ENCODE measurements at places on chromosomes 12 and 14. TPM values are rescaled to one million over a fixed set of nuclear protein-coding genes. Genes with fewer than 3 reads are reported as not detected.

Gene SNW1
- 63.9 TPM for total RNA-seq

Gene PTPRR
- 0.85 TPM for total RNA-seq

GRCh38 chr12:132723764-132724140, 13.1 kb downstream of the PGAM5 start:
- DNase-seq: no peak

Gene HVCN1
- 6.9 TPM for total RNA-seq

Gene PTGDR
- total RNA-seq: not detected

- no peak for DNase-seq
Measured at GRCh38 chr12:75978677-75979076, 52.9 kb downstream of the PHLDA1 start.

DNA sequence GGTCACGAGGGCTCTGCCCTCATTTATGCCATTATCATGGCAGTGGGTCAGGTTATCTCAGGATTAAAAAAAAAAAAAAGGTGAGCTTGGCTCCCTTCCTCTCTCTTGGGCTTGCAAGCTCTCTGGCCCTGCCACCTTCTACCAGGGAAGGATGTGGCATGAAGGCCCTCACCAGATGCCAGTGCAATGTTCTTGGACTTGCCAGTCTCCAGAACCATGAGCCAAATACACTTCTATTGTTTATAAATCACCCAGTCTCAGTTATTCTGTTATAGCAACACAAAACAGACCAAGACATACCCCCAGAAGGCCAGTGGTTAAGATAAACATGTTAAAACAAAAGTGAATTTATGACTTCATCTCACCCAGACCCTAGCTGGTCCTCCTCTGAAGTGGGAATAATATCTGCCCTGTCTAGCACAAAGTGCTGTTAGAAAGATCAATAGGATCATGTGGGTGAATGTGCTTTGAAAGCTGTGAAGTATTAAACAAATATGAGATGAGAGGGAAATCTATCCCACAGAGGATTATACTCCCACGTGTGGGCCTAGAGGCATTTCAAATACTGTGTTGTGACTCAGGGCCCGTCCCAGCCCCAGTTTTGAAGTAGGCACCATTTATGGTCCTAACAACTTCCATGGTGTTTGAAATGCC, 88.6 kb downstream of the NINJ2 start:
- no peak for DNase-seq

GRCh38 chr12:119308708-119309456, 25.6 kb upstream of the CCDC60 start:
- peak; percentile 29 for DNase-seq

Gene SPRYD4
- 2.3 TPM for total RNA-seq

Gene TAS2R31
- 0.48 TPM for total RNA-seq

GRCh38 chr12:86550218-86551145, 294.3 kb upstream of the MGAT4C start:
- no peak for DNase-seq

GRCh38 chr12:96141216-96141912, 52.8 kb upstream of the ELK3 start:
- no peak for DNase-seq

Gene TSPAN8
- not detected for total RNA-seq

- peak; percentile 67 for DNase-seq
Measured at GRCh38 chr12:119229837-119230236, 51.1 kb downstream of the HSPB8 start.

DNA sequence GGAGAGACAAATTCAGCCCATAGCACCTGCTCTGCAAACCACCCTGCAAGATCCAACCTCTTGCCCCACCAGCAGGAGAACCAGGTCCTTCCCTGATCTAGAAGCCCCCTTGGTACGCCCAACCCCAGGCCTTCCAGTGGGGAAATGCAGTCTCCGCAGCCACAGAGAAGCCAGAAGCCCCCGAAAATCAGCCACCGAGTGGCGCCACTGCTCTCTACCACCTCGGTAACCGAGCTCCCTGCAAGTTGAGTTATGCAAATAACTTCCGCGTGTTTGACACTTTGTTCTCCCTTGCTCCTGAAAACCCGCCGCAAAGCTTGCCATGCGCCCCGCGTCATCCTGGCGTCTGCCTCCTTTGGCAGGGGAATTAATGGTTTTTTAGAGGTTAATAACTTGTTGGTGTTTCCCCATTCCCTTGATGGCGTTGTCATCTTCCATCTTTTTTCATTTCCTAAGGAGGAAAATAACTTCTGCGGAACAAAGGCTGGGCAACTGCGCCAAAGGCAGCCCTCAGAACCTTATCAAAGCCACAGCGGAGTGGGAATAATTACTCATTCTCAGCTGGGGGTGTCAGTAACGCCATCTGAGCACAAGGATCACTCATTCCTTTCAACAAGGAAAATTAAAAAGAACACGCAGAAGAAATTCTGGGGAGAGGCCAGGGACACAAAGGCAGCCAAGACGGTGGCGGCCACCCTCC, 60.4 kb downstream of the FZD10 start:
- DNase-seq: peak; percentile 66

Gene GOLT1B
- 40.3 TPM for total RNA-seq

- DNase-seq: peak; percentile 79
Measured at GRCh38 chr14:68961781-68962584, 17.1 kb downstream of the ACTN1 start.

GRCh38 chr12:112175361-112176155, 50.2 kb downstream of the TRAFD1 start:
- DNase-seq: peak; percentile 18

- DNase-seq: no peak
Measured at GRCh38 chr12:96809522-96809921, 97.5 kb upstream of the NEDD1 start.

- no peak for DNase-seq
Measured at GRCh38 chr12:95533985-95534384, 17.3 kb downstream of the USP44 start.

Gene KCNC2
- not detected for total RNA-seq

Gene EFS
- 23.1 TPM for total RNA-seq

Gene IFNG
- not detected for total RNA-seq

Gene DHRS2
- total RNA-seq: 1.1 TPM

GRCh38 chr14:103393070-103393469, 7.9 kb downstream of the MARK3 start:
- no peak for DNase-seq

Gene PCK2
- total RNA-seq: 73.7 TPM

Gene ASCL1
- not detected for total RNA-seq

DNA sequence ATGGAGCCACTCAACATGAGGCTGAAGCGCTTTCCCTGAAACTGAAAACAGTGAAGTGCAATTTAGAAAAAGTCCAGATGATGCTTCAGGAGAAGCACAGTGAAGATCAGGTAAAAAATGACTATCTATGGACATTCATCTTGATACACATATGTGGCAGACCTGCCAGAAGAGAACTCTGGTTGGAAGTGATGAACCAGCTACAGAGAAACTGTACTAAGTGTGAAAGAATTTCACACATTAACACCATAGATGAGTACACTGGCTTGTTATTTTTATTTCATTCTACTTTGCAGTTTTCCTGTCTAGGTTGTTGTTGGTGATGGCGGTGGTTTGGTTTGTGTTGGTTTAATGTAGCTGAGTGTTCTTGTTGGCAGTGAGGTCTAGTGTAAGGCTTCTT, 174.7 kb downstream of the ESR2 start:
- no peak for DNase-seq

- DNase-seq: no peak
Measured at GRCh38 chr14:26382901-26383685, 214.7 kb downstream of the NOVA1 start.

DNA sequence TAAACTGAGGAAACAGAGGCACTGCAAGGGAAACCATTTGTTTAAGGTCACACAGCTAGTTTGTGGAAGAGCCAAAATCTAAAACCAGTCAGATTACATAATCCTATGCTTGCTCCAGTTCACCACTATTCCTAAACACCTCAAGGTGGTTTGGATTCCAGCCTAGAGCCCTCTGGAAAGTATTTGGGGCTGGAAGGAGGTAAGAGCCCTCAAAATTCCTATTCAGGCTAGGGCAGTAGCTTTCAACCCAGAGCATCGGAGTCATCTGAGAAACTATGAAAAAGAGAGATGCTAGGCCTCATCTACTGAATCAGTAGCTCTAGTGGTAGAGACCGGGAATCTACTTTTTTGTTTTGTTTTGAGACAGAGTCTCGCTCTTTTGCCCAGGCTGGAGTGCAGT, 16.0 kb upstream of the SPPL3 start:
- DNase-seq: no peak

- no peak for DNase-seq
Measured at GRCh38 chr12:102548543-102548942, 68.2 kb upstream of the IGF1 start.

Gene A2M
- 0.37 TPM for total RNA-seq

DNA sequence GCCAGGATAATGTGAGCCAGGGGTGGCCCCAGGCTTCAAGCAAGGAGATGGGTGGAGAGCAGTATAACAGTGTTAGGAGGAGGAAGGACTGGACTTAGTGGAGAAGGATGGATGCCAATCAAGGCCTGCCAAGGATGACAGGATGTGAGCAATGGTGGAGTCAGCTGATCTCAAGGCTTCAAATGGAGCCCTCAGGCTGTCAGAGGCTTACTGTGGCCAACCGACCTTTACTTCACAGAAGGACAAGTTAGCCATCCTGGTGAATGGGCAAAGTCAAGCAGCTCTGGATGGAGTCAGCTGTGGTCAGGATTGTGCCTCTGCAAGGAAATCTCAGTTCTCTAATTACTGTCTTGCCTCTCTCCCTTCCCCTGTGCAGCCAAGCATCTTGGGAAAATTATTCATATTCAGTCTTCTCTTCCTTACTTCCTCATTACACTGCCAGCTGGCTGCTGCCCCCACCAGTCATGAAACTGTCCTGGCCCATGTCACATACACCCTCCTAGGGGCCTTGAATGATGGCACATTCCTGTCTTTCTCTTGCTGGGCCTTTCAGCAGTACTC, 7.6 kb upstream of the STAT6 start:
- DNase-seq: no peak

DNA sequence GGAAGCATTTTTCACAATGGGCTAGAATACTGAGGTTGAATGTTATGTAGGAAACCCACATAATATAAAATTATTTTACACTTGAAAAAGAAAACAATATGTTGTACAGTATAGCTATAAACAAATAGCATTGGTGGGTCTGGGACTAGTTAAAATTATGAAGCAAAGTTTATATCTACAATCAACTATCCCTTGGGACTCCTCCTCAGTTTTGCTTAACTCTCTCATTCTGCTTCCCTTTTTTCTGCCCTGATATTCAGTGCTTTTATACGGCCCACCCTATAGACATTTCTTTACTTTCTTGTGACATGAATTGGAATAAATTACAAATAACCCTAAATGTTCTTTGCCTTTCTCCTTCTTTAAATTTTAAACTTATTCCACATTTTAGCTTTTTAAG, 300.5 kb downstream of the FBXL14 start:
- no peak for DNase-seq

Gene SLC38A4
- 1.3 TPM for total RNA-seq

DNA sequence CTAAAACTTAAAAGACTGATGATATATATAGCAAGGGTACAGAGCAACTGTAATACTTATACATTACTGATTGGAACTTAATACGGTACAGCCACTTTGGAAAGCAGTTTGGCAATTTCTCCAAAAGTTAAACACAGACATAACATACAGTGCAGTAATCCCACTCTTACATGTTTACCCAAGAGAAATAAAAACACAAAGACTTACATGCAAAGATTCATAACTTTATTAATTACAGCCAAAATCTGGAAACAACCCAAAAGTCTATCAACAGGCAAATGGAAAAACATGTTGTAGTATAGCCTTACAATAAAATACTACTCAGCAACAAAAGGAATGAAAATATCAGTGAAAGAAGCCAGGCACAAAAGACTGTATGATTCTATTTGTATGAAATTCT, 84.6 kb downstream of the GARIN6 start:
- no peak for DNase-seq

DNA sequence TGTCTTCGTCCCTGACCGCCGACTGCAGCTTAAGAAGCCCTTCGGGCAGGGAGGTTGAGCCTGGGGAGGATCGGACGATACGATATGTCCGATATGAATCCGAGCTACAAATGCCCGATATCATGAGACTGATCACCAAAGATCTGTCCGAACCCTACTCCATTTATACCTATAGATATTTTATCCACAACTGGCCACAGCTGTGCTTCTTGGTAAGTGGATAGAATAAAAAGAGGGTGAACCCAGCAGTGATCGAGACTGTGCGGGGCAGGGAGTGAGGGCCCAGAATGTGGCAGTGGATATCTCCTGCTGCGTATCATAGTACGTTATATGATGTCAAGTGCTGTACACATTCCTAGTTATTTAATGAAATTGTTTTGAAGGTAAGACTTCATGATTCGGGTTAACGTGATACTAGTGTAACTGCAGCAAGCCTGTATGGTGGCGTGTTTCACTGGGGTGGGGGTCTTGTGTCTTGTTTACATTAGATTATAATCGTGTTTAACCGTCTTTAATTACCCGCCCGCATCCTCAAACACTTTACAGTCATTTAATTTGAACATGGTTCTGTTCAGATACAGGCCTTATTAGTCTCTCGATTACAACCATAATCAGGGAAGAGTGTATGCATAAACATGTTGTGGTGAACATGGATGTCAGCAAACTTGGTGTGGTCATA, 1.3 kb downstream of the NAA30 start:
- no peak for DNase-seq

Gene CD163L1
- 0.22 TPM for total RNA-seq

Gene B4GALNT3
- 10.9 TPM for total RNA-seq

Gene ZDHHC22
- total RNA-seq: 11.6 TPM

DNA sequence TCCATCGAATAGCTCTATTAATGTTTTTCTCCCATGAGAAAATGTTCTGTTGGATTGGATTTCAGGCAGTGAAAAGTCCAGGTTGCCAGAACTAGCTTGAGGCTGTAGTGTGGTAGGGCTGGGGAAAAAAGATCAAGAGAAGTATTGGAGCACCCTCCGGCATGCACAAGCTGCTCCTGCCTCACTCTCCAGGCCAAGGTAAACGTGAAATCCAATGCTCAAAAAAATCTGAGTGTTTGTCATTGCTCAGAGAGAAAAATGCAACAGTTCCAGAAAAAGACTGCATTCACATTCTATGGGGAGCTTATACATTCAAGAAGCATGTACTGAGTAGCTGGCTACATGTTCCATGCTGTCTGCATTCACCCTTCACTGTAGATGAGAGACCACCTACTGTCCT, 680.9 kb upstream of the TBX3 start:
- no peak for DNase-seq

Gene APOLD1
- 0.62 TPM for total RNA-seq

Gene REC8
- 5.9 TPM for total RNA-seq

DNA sequence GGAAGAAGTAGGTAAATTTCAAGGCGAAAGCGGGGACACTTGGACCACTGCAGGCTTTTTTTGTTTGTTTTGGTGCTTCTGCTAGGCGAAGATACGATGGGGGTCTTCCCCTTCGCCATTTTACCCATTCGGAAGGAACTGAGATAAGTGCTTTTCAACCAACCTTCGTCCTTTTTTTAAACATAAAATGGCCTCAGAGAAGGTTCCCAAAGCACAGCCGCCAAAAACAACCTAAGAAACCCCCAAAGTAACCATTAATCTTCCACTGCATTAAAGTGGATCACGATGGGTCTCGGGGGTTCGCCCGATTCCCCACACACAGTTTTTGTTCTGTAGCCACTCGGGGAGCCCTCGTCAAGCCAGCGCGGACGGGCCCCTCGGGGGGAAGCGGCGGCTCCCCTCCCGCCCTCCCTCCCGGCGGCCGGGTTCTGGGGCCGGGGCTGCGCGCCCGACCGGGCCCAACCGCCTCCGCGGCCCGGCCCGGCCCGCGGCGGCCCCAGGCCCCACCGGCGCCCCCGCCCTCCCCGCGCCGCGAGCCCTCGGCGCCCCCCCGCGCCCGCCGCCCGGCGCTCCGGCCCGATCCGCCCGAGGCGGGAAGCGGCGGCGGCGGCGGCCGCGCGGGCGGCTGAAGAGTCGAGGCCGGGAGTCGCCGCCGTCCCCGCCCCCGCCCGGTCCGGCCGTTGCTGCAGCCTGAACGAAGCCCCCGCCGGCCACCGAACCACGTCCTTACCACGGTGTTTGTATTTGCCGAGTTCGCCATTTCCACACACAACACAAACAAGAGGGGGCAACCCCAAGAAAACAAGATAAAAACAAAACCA, 790 bp downstream of the GTF2A1 start:
- DNase-seq: peak; percentile 68
